ENCODE measurements at places on chromosomes 13 and 19.

DNA sequence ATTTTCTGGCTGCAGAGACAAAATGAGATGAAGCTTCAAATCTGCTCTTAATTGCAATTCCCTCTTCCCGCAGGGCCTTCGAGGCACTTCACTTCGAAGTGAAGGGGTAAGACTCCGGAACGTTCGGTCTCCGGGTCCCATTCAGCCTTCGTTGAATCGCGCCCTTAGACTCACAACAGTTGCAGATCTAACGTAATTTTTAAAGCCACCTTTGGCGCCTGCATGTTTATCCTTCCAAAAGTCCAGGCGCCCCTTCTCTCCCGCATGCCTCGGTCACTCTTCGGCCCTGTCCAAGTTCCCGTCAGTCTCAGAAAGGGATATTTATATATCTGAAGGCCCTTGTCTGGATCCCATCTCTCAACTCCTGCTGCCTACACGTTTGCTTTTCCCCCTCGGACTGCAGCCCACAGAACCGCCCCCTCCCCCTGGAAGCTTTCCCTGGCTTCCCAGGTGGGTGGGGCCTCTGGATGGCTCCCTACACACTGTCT lies 915 bp upstream of the KCTD12 start:
- DNase-seq = no peak

DNA sequence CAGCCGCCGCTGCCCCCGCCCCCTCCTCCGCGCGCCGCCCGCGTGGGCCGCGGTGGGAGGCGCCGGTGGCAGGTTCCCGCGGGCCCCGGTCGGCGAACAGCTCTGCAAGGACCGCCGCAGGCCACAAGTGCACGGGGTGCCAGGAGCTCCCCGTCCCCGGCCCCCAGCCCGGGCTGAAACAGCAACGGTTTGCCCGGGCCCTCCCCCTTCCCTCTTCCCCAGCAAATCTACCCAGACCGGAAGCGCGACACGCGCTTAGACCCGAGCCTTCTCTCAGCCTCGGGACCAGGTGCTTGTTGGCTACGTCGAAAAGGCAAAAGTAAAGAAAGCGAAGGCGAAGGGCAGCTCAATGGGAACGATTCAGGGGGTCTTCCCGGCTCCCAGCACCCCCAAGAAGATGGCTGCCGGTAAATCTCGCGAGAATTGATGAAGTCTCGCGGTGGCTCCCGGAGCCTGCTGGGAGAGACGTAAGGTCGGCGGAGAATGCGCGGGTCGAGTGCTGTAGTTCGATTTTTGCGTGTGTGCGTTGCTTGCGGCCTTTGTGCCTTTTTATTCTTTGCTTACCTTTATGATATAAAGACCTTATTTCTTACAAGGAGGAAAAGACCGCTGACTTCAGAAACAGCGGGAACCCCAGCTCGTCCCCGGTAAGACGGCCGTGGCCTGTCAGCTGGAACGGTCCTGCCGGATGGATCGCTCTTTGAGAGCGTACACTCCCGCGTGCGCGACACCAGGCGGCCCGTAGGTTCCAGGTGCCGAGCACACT lies at the start of gene RBM26:
Gene RBM26, minus strand, starts transcription at position 425 of the 766 bp plus-strand sequence. CDS start 481 bp downstream, outside the sequence.
- DNase-seq = peak; percentile 87

DNA sequence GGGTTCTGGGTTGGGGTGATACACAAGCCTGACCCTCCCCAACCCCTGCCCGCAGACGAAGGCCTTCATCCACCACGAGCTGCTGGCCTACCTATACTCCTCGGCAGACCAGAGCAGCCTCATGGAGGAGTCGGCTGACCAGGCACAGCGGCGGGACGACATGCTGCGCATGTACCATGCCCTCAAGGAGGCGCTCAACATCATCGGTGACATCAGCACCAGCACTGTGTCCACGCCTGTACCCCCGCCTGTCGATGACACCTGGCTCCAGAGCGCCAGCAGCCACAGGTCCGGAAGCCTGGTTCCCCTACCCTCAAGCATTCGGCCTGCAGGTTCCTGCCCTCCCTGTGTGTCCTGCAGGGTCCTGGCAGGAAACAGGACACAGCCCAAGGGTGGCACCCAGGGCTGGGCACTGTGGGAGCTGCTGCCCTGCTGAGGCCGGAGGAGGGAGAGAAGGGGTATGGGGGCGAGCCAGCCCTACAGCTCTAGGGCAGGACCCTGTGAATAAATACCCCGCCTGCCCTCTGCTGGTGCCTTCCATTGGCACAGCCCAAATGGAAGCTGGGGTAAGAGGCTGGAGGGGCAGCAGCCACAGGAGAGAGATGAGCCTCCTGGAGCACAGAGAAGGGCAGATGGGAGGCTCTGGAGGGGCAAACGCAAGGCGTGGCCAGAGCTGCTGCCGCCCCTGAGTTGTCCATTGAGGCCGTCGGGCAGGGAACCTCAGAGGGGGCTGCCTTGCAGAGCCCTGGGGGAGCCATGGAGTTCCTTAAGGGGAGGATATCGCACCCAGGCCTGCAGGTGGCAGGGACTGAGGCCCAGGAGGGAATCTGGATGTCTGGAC lies 6.8 kb downstream of the TMED1 start:
- no peak for DNase-seq

- DNase-seq = no peak
Observed at GRCh38 chr19:48915757-48916156, 15.6 kb downstream of the NUCB1 start.

- DNase-seq = no peak
Observed at GRCh38 chr13:93674337-93674755, 447.7 kb downstream of the GPC6 start.

- no peak for DNase-seq
Observed at GRCh38 chr13:51912511-51913225, 50.9 kb downstream of the CCDC70 start.

DNA sequence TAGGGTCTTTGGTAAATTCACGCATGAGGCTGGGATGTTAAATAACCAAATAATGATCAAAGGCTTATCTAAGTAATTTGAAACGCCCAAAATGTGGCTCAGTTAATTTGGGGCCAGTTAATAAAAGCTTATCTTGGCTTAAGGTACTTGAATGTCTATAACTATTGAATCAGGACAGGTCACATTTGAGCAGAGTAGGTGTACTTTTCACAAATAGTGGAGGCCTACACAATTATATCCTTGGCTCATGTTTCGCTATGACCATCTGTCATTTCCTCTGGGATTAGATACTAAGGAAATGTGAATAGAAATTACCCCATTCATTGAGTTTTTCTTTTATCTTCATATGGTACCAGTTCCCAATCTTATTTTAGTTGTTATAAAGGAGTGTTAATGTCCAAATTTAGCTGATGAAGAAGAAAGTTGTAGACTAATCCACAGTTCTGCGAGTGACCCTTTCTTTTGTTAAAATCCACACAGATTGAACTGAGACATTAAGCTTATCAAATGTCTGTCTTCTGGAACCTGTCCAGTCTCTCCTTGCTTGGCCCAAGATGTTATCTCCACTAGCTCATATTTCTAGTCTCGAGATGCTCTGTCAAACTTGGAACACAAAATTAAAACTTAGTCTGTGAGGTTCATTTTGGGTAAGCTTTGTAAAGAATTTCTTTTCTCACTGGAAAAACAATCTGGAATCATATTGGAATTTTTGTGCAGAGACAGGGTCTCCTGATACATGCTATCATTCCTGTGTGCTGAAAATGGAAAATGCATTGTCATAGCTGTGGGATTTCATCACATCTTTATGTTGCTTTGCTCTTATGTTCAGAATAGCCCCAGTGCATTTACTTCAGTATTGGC lies 31.0 kb downstream of the SLAIN1 start:
- no peak for DNase-seq

DNA sequence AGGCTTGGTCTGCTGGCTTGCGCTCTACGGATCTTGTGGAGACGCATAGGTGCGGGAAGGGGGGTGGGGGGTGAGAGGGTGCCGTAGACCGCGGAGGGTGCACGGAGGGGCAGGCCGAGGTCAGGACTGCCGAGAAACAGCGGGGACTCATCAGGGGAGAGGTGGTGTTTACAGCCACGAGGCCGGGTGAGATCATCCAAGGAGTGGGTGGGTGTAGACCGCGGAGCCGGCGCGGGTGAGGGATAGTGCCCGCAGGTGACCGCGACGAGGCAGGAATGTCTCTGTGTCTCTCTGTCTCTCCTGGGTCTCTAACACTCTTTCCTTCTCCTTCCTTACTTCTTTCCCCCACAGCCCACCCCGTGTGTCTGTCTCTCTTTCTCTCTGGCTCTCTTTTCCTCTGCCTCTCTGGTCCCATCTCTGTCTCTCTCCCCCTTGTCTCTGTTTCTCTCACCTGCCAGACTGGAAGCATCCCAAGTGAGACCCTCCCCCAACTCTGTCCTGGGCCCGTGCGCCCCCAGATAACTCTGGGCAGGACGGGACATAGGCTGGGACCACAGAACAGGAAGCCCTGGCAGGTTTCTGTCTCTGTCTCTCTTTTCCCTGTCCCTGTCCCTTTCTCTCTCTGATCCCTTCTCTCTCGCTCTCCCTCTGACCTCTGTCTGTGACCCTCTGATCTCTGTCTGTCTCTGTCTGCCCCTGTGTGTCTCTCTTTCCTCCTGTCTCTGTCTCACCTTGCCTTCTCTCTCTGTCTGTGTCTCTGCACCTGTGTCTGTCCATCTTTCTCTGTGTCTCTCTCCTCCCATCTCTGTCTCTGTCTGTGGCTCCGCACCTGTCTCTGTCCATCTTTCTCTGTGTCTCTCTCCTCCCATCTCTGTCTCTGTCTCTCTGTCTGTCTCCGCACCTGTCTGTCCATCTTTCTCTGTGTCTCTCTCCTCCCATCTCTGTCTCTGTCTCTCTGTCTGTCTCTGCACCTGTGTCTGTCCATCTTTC lies 1.8 kb upstream of the KLK4 start:
- DNase-seq = no peak

DNA sequence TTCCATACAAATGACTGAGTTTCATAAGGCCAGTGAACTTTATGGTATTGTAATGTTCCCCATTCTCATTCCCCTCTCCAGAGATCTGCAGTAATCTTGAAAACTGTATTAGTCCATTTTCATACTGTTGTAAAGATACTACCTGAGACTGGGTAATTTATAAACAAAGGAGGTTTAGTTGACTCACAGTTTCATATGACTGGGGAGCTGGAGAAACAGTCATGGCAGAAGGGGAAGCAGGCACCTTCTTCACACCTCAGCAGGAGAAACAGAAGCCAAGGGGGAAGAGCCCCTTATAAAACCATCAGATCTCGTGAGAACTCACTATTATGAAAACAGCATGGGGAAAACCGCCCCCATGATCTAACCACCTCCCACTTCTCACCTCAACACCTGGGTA lies 318.7 kb upstream of the KLF12 start:
- no peak for DNase-seq

DNA sequence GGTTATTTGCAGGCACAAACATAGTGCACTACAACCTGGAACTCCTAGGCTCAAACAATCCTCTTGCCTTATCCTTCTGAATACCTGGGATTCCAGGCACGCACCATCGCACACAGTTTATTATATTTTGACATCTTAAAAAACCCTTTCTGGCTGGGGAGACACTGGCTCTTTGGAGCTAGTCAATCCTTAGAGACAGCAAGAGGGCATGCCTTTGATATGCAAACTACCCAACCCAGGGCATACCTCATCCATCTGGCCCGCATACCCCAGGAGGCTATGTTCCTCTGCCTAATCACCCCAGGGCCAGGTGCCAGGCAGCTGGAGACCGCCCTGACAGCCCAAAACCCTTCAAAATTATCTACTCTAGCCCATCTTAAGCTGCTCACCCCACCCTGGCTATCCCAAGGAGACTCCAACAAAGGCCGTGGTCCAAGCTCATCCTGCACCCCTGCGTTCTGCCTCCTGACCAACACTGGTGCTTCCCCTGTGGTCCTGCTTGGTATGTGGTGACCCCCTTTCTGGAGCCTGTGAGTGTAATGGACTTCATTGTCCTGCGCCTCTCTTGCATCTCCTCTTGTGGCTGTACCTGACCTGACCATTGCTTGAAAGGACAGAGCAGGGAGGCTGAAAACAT lies 86.4 kb downstream of the RGCC start:
- no peak for DNase-seq

DNA sequence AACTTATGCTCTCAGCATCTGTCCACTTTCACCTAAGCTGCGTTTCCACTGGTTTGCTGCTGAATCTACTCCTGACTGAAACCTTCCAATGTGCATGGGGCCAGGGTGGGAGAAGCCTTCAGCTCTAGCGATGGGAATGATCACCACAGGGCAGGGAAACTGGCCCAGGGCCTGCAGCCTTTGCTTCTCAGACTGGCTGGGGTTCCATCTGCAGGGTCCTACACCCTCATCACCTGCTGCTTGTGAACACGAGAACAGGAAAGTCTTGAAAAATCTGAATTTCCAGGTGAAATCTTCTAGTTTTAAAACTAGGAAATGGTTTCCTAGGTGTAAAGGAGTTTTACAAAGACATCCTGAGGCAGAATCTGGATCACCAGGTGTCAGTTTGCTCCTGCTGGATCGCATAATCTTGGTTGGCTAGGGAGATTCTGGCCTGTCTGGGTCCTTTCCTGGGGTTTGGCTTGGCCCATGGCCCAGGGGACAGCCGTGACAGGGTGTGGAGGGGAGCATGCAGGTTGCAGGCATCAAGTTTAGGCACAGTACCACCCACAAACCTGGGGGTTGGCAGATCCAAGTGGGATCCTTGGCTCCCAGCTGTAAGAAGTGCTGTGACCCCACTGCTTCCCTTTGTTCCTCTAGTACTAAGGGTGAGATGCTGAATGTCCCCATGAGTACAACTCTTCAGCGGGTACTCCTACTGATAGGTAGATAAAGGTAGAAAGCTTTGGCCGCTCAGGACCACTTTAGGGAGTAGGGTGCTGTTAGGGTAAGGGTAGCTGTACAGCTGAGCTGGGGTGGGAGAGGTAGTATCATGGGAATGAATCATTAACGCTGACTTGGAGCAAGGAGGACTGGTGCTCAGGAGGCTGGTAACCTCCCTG lies 1.8 kb upstream of the UBE2M start:
- DNase-seq = no peak

DNA sequence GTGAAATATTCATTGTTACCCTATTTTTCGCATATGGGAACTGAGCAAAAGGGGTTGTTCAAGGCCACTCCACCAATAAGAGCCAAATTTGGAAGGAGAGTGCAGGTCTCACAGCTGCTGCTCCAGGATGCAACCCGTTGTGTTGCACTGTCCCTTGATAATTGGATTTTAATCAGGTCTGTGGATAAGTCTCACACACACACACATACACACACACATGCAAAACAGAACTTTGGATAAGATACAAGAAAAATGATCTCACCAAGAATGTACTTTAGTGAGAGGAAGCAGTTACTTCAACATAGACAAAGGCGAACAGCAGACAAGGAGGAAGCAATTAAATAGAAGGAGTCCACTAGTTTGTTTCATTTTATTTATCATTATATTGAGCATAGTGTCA lies 127.3 kb upstream of the EDNRB start:
- no peak for DNase-seq

GRCh38 chr13:46720189-46720588 lies 76.8 kb downstream of the ESD start:
- DNase-seq = no peak

GRCh38 chr13:73608711-73609485 lies 525.3 kb downstream of the KLF12 start:
- DNase-seq = no peak

- DNase-seq = no peak
Observed at GRCh38 chr13:80196756-80197155, 144.2 kb downstream of the SPRY2 start.
